ENCODE measurements at places on chromosomes 2 and 18.

GRCh38 chr2:71876542-71877451 lies 270.9 kb downstream of the CYP26B1 start:
- DNase-seq = no peak

GRCh38 chr2:26185304-26185928 lies 12.5 kb downstream of the GAREM2 start:
- DNase-seq = no peak

GRCh38 chr2:204023088-204023487 lies 86.5 kb downstream of the ICOS start:
- DNase-seq = no peak

- no peak for DNase-seq
Observed at GRCh38 chr2:162085090-162085891, 11.3 kb upstream of the DPP4 start.

- no peak for DNase-seq
Observed at GRCh38 chr2:201171259-201171814, 11.6 kb upstream of the CASP10 start.

- no peak for DNase-seq
Observed at GRCh38 chr2:195404651-195405050, 252.4 kb upstream of the SLC39A10 start.

DNA sequence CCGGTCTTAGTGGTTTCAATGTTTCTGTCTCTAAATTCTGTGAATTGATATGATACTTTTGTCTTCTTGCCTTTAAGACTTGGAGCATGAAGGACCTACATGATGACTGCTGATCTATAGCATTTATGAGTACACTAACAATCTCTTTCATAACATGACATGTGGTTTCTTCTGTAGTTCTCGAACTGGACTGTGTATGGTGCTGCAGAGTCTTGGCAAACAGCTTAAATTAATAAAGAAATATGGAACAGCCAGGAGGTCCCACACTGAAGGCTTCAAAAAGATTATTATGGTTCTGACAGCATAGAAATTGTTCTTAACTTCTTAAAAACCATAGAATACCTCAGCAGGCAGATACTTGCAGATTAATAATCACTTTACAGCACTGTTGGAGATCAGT lies 145.0 kb downstream of the DCC start:
- DNase-seq = no peak

DNA sequence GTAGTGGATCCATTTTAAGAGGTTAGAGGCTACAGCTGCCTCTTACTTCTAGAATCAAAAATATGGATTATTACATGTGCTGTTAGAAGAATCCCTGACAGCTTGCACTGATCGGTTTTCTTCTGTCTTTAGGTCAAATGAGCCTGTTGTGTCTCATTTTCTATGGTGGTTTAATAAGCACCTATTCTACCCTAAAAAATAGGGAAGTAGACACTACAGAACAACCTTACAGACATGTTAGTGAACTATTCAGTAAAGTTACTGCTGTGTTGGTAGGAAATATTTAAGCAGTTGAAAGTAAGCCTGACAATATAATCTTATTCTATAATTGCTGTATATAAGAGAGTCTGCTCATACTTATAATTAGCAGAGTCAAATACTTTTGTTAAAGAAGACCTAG lies 168.5 kb upstream of the NOSTRIN start:
- no peak for DNase-seq
